Activated CD4-positive, alpha-beta T cell treated with anti-CD3 and anti-CD28 coated beads, Interleukin-2, Interleukin-4, amounts not matched to agents 100 ng/mL and 50 ng/mL, durations not matched to agents 16 hours and 8 hours (primary cell): ENCODE measurements at places on chromosomes 3 and 15.

DNA sequence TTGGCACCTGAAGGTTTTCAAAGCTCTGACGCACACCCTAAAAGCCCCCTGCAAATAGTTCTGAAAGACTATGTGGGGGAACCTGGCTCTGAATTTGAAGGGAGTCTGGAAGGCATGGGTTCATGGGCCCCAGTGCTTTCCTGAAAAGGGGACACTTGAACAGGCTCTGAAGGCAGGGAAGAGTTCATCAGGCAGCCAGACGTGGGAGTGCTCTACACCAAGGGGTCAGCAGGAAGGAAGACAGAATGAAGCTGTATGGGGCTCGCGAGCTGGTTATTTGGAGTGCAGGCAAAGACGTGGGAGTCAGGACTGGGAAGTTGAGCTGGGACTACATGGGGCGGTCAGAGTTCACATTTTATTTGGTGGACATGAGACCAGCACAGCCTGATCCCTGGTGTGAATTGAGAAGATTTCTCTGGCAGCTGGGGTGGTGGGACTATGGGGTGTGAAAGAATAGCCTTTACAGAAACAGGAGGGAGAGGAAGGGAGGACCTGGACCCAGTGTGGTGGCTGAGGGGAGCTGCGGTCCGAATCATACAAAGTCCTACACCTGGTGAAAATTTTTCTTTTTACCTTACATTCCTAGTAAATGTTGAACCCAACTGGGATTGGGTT lies 12.6 kb downstream of the ABHD6 start:
- no peak for DNase-seq

DNA sequence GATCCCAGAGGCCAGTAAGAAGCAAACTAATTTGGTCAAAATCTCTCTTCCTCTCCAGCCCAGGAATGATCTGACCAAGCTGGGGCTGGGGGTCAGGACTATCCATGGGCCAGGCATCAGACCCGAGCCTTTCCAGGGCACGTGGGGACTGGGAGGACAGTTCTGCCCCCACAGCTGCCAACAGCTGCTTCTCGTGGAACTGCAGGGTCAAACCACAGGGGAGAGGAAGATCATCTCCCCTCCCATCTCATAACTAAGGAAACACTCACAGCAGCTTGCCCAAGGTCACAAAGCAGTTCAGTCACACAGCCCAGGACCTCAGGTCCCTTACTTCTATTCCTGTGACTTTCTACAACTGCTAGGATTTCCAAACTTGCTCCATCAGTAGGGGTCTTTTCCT lies 47.1 kb downstream of the DAPK2 start:
- DNase-seq = no peak

DNA sequence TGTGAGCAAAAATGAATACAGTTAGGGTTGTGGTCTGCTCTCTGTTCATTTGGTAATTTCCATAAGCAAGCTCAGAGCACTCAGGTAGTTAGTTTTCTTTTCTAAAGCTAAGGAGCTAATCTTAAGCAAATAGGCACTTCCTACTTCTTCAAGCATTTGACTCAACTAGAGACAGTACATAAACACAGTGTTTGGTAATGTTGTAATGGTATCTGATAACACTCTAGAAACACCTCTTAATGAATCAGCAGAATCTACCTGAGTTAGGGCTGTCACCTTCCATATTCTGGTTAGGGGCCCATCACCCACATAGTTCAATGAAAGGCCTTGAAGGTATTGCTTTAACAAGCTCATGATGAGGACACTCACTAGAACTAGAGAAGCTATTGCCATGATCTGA lies 83.1 kb downstream of the PLCH1 start:
- no peak for DNase-seq

GRCh38 chr3:99836681-99837080 lies 19.0 kb downstream of the CMSS1 start:
- no peak for DNase-seq

GRCh38 chr3:120473896-120474675 lies 23.3 kb upstream of the FSTL1 start:
- DNase-seq = no peak

GRCh38 chr15:63895194-63895593 lies 61.4 kb upstream of the HERC1 start:
- DNase-seq = no peak

DNA sequence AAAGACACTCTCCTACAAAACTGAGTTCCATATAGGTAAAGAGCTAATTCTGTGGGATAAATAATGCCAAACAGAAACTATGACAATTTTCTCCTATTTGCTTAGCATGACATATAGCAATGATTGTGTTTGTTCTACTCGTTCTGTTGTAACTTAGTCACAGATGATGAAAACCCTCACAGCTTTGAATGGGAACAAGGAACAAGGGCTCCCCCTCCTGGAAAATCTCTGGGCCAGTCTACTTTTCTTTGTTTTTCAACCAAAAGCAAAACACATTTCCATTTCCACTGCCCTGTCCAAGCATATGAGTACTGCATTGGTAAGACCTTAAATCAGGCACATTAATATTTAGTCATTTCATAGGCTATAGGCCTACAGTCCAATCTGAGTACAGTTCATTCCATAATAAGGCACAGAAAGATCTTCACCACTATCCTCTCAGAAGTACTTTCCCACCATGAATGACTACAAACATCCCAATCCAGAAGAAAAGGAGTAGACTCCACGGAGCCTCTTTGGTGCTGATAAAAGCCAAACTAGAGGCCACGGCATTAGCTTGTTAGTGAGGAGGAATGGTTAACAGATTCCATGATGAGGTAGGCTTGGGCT lies 67.1 kb downstream of the ATP8B4 start:
- DNase-seq = peak; percentile 41

DNA sequence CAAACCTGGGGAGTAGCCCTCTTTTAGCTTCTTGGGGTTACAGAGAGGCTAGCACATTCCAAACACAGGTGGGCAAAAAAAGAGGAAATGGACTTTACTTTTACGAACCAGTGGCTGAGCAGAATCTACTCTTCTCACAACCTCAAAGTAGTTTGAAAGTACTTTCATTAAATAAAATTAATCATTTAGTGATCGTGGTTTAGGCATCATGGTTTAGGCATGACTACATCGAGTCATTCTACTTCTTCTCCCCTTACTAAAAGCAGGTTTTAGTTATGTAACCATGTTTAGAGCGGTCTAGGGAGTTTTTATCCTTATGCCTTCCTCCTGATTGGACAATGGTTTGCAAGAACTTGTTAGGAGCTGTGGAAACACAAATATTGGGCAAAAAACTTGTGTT lies 2.5 kb upstream of the GREM1 start:
- no peak for DNase-seq

- DNase-seq = no peak
Measured at GRCh38 chr3:57221883-57222282, 5.6 kb upstream of the APPL1 start.

DNA sequence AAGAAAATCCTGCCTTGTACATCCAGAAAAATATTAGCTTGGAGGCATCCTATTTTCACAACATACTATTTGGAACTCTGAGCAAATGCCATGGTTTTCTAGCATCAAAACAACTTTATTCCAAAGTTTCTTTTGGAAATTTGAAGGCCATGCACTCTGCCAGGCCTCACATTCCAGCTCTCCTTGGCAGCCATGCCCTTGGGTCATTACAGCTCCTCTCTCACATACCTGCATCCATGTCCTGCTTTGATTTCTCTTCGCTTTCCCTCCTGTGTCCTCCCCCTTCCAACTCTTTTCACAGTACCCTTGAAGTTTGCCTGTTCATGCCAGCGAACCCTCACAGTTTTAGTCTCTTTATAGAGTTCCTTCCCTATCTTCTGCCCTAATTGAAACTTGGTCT lies 70.9 kb upstream of the TPRG1 start:
- DNase-seq = no peak

GRCh38 chr15:74417225-74417624 lies 16.5 kb downstream of the SEMA7A start:
- DNase-seq = no peak

DNA sequence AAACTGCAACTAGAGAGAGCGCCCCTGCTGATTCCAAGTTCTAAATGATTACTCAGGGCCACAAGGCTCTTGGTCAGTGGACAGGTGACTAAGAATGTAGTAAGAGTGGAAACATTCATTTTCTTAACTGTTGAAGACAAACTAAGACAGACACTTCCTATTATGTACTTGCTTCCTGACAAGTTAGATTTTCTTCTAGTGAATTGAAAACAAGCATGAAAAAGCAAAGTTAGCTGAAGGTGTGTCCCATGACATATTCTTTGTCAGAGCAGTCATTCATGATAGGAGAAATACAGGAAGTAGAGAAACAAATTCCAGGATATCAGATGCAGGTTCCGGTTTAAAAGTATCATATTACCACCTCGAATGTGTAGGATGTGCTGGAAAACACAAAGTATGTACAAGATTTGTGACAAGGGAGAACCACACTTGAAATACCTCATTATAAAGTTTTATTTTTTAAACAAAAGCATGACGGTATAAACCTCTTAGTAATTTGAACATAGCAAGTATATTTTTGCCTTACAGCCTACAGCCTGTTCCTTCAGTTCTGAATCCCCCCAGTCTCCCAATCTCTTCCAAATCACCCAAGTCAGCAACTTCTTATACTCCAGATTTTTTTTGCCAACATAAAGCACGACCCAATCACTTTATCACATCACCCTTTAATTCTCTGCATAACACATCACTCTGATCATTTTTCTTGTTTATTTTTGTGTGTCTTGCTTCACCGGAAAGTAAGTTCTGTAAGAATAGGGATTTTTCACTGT lies 6.2 kb downstream of the TSPAN3 start:
- DNase-seq = no peak

DNA sequence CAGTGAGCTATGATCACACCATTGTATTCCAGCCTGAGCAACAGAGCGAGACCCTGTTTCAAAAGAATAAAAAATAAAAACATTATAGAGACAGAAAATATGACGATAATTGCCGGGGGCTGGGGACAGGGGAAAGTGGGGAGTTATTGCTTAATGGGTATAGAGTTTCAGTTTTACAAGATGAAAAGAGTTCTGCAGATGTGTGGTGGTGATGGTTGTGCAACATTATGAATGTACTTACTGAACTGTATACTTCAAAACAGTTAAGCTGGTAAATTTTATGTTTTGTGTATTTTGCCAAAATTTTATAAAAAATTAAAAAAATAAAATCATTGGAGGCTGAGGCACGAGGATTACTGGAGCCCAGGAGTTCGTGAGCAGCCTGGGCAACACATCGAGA lies 24.8 kb upstream of the ZNF774 start:
- DNase-seq = peak; percentile 15

DNA sequence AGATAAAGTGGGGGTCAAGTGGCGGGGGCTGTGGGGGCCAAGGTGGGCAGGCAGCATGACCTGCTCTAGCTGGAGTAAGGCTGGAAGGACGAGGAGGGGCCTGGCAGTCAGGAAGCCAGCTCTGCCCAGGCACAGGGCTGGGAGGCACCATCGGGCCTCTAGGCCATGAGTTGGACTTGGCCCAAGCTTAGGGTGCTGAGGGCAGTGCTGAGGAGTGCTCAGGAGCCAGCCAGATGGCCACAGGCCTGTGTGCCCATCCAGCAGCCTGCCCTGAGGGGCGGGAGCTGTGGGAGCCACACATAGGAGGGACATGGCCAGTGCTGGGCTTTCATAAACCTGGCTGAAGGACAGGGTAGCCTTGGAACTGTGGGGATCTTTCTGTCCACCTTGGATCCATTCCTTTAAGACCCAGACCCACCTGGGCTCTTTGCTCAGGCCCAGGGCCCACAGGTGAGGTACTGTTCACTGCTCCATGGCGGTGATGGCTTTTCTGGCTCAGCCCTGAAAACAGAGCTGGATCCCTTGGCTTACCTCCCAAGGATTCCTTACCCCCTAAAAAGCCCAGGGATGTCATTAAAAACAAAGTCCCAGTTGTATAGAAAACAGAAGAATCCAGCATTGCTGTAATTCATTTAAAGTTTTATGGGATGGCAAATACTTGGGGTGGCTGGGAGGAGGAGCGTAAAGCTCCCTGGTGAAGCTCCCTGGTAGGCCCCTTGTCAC lies 137.0 kb downstream of the DNAJB8 start:
- DNase-seq = no peak

DNA sequence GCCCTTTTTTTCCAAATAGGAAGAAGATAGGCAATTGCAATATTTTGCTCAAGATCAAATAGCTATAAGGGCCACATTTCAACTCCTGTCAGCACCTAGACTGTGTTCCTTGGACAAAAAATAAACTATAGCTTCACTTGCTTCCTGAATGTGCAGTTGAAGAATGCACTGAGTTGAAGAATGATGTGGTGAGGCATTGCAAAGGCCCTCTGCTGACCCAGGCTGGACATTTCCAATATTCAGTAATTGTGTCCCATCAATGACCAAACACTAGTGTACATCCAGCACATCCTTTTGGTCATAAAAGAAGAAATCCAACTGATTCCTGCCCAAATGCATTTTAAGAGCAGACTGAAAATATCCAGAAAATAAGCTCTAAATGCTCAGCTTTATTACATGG lies 424.8 kb upstream of the TGFBR2 start:
- no peak for DNase-seq

DNA sequence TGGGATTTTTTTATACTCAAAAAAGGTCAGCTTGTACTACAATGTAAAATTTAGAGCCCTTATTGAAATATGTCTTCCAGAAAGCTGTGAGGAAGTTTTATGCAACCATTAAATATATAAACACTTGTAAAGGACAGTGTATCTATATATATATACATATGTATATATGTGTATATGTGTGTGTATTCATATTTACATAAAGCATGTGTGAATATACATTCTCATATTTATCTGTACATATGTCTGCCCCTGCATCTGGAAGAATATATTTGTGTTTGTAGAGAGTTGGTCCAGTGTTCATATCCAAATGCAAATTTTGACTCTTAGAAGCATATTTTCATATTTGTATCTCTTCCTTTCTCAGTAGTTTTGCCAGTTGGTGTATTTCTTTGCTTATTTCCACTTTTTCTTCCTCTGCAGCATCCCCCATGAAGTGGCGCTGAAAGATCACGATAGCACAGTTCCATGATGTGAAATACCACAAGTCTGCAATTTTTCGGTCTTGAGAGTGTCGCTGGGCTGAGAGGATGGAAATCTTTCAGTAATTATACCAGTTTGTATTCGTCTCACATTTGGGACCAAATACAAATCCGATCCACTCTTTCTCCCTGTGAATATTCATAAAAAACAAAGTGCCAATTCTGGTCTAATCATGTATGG lies 311.7 kb upstream of the DPH6 start:
- DNase-seq = no peak

GRCh38 chr15:65370885-65371284 lies 6.9 kb downstream of the IGDCC3 start:
- DNase-seq = no peak

- DNase-seq = peak; percentile 13
Measured at GRCh38 chr15:51121118-51121517, 26.4 kb upstream of the TNFAIP8L3 start.

DNA sequence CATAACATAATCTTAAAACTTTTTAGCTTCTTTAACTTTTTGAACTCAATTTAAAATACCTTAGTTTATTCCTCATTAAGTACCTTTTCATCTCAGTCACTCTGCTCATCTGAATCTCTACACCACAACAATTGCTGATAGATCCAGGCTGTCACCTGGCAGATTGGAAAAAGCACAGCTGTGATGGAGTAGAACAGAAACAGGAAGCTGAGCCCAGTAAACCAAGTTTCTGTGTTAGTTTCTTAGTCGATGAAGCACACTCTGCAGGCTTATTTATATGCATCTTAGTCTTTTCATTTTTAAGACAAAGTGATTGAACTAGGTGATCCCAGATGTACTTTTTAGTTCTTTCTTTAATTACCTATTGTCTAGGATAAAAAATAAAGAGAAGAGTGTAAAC lies 1398.0 kb upstream of the ALCAM start:
- DNase-seq = no peak
